Activated CD4-positive, alpha-beta T cell treated with anti-CD3 and anti-CD28 coated beads, Interleukin-2, amount 50 U/mL, for 4 hours (primary cell): ENCODE measurements at places on chromosomes 6 and 20.

DNA sequence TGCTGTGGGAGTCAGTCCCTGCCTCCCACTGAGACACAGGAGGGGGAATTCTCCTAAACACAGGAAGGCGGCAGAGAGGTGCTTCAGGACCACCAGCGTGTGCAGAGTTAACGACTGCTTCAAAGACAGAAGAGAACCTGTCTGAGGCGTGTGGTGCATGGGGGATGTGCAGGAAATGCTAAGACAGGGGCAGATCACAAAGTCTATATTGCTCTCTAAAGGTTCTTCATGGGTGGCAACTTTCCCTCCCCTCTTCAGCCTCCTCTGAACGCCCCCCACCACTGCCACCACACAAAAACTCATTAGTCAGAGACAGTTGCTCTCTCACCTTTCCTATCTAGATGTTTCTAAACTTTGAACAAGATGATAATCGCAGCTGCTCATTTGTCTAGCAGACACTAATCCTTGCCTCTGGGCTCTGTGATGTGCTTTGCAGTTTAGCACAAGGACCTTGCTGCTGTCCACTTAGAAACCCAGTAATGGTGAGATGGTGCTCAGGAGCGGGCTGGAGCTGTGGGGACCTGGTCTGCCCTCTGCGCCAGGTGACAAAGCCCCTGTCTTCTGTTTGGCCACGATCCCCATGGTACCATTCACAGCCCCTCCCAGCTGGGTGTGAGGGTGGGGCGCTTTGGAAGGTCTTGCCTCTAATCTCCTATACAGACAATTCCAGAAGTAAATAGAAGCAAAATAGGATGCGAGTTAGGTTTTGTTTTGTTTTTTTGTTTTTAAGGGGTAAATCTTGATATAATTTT is 219.6 kb downstream of the NRN1 start:
- no peak for DNase-seq

DNA sequence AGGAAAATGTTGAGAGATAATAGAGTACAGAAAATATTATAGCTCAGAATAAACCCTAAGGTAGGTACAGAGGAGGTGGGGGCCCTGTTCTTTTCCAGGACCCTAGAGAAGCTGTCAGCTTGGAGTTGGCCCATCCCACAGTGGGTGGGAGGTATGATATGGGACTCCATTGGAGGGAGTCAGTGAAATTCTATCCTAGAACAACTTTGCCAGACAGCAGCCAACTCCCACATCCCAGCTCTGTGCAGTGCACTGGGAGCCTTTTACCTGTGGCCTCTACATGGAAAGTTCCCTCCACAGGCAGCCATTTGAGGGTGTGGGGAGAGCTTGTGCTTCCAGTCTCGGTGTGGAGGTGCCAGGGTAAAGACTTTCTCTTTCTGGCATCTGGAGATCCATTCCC is 36.8 kb upstream of the CLIC5 start:
- no peak for DNase-seq

GRCh38 chr6:150806790-150807189 is 58.7 kb upstream of the MTHFD1L start:
- no peak for DNase-seq

- DNase-seq, result no peak
These were observed 183.2 kb upstream of the MYLIP start for GRCh38 chr6:15945593-15946159.

GRCh38 chr6:66396549-66396948 is 689.5 kb upstream of the EYS start:
- no peak for DNase-seq

GRCh38 chr6:163745536-163746400 is 331.2 kb downstream of the QKI start:
- DNase-seq, result no peak

DNA sequence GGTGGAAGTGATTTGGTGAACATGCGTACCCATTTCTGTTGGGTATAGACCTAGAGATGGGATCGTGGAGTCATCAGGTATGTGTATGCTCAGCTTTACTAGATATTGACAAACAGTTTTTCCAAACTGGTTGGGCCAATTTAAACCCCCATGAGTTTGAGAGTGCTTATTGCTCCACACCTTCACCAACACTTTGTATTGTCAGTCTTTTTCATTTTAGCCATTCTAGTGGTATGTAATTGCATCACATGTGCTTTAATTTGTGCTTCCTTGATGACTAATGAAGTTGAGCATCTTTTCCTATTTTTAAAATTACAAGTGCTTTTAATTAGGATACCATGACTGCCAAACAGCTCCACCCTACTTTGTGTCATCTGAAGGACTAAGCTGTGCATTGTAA is 158.9 kb upstream of the AKIRIN2 start:
- no peak for DNase-seq

DNA sequence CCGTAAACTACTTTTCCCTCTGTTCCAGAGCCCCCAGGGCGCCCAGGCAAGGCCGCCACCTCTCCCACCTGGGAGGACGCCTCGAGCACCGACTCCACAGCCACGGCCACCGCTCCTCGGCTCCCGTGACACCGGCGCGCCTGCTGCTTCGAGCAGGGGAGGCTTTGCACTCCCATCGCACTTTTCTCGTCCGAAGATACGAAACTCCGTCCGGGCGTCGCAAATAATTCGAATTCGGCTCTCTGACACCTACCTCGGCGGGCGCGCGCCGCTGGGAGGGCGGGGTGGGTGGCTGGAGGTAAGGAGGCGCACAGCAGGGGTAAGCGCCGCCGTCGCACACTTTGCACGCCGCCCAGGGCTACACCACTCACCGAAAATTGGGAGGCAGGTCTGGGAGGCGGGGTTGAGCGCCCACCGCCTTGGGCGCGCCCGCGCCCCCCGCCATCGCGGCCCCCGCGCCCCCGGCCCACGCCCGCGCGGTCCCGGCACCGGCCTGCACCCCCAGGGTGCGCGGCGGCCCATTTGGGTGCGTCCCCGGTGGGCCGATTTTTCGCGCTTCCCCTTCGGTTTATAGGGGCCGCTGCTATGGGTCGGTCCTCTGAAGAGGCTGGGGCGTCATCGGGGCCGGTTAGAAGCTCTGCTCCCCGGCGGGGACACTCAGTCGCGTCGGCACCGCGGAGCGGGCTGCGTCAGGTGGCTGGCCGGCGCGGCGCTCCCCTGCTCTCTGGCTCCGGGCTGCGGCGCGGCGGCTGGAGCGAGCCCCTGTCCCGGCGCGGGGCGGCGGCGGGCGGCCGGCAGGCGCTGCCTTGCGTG is 36.2 kb downstream of the GNAS start:
- DNase-seq, result peak; percentile 77

DNA sequence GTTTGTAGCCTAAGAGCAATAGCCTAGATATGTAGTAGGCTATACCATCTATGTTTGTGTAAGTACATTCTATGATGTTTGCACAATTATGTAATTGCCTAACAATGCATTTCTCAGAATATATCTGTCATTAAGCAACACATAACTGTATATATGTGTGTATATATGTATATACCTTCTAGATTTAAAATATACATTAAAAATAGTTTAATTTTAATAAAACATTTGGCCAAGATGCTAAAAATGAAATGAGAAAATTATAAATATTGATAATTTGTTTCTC is 20.6 kb downstream of the SESN1 start:
- DNase-seq, result no peak

GRCh38 chr6:99467509-99468106 is 42.5 kb upstream of the PNISR start:
- no peak for DNase-seq

GRCh38 chr6:87660226-87660911 is 41.7 kb downstream of the AKIRIN2 start:
- no peak for DNase-seq

GRCh38 chr6:40933864-40934263 is 105.2 kb downstream of the UNC5CL start:
- no peak for DNase-seq

DNA sequence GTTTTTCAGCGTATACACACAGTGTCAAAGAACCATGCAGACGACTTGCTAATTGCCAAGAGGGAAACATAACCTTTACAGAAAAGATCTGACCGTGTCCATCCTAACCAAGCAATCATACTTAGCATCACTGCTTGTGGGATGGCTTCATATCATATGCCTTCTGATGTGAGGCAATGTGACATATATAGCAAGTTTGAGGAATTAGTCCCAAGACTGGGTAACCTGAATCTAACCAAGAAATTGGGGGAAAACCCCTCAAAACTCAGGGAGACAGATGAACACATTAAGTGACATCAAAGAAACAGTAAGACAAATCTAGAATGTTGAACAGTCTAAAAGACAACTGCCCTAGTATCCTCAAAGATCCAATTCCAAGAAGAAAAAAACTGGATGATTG is 18.4 kb downstream of the GNL1 start:
- no peak for DNase-seq

DNA sequence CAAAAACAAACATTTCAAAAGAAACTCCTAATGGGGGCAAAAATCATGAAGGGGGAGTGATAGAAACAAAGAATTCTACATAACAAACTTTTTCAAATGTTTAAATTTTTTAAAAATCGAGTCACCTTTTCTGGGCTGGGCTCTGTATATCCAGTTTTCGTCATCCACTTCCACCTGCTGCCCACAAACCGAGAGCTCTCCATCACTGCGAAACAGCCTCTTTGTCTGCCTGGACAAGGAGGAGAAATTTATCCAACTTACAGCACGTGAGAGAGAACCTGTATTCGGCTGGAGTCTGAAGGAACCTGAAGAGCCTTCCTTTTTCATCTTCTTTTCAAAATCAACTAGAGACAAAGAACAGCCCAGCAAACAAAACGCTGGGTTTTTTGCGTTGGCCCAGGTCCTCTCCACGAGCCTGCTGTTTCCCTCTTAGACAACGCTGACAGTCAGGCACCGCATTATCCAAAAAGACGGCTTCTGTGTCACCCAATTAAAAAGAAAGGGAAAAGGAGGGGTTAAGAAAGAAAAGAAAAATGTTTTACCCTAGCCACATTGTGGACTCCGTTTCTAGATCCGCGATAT is 72.4 kb upstream of the NHSL1 start:
- no peak for DNase-seq

DNA sequence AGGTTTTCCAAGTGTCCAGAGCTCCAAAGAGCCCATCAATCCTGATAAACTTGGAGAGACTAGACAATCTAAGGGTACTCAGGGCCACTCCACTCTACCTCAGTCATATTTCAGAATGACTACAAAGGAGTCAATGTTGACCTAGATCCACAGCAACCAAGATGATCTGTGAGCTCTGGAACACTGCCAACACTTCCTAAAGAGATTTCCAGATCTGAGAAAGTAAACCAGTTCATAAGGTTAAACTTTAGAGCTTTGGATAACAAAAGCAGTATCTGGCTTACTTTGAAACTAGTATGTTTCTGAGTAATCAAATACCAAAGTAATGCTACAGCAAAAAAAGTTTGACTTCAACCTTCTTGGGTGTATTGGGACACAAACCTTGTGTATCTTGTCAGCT is 122.7 kb downstream of the BTBD9 start:
- DNase-seq, result no peak

GRCh38 chr6:46324706-46325105 is 153.9 kb upstream of the ENPP5 start:
- no peak for DNase-seq

GRCh38 chr6:32472781-32473375 is 33.2 kb downstream of the HLA-DRA start:
- DNase-seq, result no peak

DNA sequence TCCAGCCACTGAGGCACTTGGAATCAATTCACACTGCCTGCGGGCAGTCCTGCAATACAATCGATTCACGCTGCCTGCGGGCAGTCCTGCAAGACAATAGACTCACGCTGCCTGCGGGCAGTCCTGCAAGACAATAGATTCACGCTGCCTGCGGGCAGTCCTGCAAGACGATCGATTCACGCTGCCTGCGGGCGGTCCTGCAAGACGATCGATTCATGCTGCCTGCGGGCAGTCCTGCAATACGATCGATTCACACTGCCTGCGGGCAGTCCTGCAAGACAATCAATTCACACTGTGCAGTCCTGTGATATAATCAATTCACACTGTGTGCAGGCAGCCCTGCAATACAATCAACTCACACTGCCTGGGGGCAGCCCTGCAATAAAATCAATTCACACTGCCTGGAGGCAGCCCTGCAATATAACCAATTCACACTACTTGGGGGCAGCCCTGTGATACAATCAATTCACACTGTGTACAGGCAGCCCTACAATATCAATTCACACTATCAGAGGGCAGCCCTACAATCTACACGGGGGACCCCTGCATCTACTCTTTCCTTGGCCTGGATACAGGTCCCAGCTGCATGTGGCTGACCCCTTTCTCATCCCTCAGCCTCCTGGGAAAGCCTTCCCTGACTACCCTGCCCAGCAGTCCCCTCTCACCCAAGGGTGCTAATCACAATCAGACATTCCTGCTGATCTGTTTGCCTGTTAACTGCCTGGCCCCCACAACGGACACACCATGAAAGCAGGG is 10.4 kb downstream of the TAF4 start:
- no peak for DNase-seq

DNA sequence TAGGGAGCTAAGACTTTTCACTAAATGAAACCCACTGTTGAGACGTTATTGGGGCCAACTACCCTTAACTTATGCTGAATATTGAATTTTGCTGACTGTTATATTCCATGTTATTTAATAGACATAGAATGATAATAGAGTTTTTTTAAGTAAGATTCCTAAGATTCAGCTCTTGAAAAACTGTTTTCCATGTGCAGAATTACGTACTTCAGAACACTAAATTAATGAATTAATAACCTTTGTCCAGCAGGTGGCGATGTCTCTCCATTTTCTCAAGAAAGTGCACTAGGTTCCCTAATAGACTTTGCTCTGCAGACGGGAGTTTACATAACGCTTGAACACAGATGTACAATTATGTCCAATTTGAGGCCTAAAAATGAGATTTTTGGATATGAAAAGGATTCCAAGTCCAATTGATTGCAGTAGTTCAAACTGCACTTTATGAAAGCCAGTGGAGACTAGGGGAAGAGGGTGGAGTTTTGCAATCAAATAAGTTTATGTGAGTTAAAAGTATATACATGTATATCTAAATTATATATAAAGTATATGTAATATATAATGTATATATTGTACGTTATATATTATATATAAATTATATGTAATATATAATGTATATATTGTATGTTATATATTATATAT is 282.1 kb downstream of the UST start:
- DNase-seq, result peak; percentile 57

GRCh38 chr6:134123666-134124208 is 71.3 kb upstream of the SLC2A12 start:
- DNase-seq, result no peak
